ENCODE measurements at places on chromosomes 16 and 17.
A peak's percentile ranks its signal among the peaks of the same experiment; 100 is the strongest.

GRCh38 chr17:74446551-74447500 lies 14.9 kb downstream of the GPRC5C start:
- no peak for DNase-seq

GRCh38 chr17:56823848-56824247 lies 9.9 kb downstream of the C17orf67 start:
- DNase-seq, result no peak

DNA sequence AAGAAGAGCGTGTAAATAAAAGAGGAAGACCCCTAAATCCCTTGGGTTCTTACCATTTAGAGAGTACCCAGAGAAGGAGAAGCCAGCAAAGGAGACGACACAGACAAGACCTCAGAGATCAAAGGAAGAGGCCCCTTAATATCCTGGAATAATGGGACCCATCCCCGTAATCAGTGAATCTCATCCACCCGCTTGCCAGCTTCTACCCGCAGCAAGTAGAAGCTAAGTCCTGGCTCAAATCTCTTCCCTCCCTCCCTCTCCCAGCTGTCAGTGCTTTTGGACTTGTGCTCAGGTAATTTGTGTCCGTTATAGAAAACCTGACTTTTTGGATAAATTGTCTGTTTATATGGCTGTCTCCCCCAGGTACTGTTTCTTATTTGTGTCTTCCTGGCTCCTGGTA lies 1.9 kb downstream of the LYRM1 start:
- no peak for DNase-seq

- DNase-seq, result no peak
Observed at GRCh38 chr17:74078363-74078941, 125.0 kb upstream of the RPL38 start.

DNA sequence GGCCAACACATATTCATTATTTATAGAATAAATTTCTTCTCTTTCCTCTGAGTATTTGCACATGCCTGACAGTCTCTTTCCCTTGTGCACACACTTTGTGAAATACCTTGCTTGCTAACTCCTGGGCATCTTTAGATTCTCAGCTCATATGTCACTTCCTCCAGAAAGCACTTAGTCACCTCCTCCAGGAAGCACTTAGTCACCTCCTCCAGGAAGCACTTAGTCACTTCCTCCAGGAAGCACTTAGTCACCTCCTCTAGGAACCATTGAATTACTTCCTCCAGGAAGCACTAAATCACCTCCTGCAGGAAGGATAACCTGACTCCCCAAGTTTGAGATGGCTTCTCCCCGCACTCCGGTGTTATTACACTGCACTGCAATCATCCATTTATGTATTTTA lies 462.5 kb upstream of the EEF2KMT start:
- no peak for DNase-seq

- DNase-seq, result no peak
Observed at GRCh38 chr17:173166-173911, 8.1 kb downstream of the DOC2B start.

GRCh38 chr16:52563767-52564611 lies 17.0 kb upstream of the TOX3 start:
- no peak for DNase-seq

DNA sequence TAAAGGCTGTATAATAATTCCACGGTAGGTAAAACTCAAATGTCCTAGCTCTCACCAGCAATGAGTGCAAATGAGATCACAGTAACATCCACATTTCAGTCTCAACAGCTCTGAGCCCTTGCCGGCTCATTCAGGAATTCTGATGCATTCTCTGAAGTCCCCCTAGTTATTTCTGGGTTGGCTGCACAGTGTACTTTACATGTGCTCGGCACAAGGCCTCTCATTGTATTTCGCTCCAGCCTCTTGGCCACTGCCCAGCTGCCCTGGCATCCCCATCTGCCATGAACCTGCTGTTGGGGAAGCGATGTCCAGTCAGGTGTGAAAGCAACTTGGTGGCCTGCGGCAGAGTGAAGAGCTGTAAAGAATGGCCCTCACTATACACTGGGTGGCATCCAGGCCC lies 14.3 kb downstream of the PRCD start:
- no peak for DNase-seq

- no peak for DNase-seq
Observed at GRCh38 chr17:17398943-17399926, 77.6 kb upstream of the MED9 start.

DNA sequence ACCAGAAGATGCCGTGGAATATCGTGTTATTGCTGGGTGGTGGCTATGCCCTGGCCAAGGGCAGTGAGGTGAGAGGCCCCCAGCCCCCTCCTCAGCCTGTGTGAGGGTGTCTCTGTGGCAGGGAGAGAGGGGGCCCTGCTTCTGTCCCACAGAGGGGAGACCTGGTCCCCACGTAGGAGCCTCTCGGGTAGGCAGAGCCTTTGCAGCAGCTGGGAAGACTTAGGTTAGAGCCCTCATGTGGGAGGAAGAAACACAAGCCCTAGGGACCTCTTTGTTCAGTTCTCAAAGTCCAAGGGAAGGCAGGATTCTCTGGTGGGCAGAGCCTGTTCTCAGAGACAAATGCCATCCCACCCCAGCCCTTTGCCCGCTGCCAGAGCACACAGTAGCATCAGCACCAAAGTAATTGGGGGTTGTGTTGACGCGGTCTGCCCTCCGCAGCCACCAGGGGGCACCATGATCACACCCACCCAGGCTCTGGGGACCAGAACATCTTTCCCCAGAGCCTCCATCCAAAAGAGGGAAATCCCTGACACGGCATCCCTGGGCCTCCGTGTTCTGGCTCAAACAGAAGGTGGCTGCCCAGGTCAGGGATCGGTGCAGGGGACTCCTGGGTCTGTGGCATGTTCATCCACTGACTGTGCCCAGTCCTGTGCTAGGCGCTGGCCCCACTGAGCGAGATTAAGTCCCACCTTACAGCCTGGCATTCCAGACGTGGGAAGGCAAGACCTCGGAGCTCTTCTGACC lies 11.5 kb upstream of the FOXN1 start:
- peak; percentile 79 for DNase-seq

DNA sequence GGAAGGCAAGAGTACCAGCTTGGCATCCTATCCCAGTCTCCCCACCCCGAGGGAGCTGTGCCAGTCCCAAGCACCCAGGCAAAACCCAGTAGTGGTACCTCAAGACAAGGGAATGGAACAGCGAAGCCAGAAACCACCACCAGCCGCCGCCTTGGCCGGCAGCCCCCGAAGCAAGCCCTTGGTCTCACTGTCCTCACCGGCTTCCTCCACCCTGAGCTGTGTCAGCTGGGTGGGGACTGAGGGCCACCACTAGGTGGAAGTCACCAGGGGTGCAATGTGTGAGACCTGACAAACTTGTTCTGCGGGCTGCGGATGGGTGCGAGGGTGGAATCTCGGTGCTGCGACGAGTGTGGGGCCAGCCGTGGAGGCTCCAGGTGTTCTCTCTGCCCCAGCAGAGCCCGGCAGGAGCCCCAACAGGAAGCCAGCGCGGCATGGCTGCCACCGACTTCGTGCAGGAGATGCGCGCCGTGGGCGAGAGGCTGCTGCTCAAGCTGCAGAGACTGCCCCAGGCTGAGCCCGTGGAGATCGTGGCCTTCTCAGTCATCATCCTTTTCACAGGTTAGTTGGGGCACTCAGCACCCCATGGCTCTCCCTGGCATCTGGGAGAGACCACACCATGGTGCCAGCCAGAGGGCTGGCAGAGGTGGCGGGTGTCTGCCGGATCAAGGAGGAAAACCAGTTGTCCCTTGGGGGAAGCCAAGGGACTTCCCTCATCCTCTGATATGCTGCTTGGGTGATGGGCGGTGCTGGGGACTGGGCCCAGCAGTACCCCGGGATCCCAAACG lies 6.7 kb downstream of the SMIM5 start:
- no peak for DNase-seq

DNA sequence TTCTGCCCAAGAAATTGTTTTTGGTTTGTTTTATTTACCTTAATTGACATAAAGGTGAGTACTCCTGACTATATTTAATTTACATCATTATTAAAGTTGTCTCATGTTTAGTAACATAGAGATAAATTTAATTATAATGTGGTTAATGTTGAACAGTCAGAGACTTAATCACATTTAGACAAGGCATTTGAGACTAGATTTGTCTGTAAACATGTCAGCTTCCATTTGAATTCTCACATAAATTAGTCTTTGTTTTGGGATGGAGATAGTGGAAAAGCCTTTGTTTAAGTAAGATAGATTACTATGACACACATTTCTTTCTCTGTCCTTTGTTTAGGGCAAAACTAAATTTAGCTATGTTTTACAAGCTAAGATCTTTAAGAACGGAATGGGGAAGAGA lies 18.5 kb upstream of the BCAS3 start:
- DNase-seq, result no peak

GRCh38 chr16:81624760-81625543 lies 154.1 kb upstream of the PLCG2 start:
- no peak for DNase-seq

DNA sequence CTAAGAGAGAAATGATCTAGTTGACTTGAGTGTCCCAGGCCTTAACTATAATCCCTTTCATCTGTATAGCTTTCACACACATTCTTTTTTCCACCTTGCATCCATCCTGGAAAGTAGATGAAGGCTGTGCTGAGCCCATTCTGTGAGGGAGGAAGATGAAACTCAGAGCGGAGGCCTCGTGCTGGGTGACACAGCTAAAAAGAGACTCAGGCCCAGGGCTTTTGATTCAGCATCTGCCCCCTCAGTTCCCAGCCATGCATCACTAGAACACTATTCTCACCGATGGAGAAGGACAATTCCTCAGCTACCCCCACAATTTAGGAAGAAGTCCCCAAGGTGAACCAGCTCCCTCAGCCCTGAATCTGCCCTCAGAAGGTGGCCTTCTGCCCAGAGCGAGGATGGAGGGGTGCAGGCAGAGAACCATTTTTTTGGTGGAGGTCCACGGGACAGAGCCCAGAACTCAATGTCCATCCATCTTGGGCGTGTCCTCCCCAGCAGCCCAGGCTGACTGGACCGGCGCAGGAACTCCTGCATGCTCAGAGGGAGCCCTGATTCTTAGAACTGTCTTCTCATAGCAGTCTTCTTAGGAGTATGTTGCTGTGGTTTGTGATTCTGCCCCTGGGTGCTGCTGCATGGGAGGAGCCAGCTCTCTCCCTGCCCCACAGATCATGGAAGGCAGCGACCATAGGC lies 5.8 kb upstream of the MYCBPAP start:
- no peak for DNase-seq

GRCh38 chr17:43026595-43026994 lies 1.6 kb downstream of the RND2 start:
- DNase-seq, result no peak

- no peak for DNase-seq
Observed at GRCh38 chr16:87560428-87561199, 41.7 kb upstream of the JPH3 start.

DNA sequence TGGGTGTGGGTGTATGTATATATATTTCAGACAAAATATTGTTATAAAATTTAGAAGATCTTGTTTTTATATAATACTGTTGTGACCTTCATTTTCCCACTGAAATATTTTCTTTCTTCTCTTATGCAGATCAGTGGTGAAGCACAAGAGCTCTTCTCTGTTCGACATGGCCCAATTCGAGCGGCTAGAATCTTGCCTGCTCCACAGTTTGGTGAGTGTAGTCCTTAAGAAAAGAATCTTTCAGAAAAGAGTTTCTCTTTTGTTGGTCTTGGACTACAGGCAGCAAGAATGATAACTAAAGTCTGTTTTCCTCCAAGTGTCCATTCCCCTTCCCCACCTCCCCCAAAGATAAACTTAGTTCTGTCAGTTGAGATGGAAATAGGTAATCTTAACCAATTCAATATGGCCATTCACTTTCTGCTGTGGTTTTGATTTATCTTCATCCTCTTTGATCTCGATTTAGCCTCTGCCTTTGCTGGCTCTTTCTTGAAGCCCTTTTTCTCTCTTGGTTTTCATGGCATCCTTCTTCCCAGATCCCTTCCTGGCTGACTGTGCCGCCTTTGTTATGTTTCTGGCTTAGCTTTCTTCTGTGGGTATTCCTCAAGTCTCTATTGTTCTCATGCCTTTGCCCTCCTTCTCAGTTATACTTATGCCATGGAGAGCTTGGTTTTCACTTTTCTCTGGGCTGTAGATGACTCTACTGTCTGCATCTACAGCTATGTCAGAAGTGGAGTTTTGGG lies 69.6 kb downstream of the BCAS3 start:
- no peak for DNase-seq

DNA sequence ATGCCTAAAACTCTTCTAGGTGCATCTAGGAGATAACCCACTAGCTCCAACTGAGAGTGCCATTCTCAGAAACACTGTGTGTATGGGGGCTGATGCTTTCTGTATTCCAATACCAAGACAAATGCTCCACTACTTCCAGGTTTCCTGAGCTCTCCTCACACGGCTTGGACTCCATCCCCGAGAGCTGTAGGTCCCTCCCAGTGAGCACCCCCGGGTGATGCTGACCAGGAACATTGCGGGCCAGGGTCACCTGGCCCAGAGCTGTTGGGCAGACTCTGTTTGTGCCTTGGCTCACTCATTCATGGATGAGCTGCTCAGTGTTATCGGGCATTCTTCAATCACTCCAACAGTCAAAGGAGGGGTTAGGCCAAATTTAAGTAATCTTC lies 7.0 kb downstream of the CUEDC1 start:
- no peak for DNase-seq

GRCh38 chr16:86052115-86052670 lies 153.2 kb downstream of the IRF8 start:
- DNase-seq, result no peak

- DNase-seq, result no peak
Observed at GRCh38 chr17:49557312-49558024, 18.2 kb upstream of the NXPH3 start.

DNA sequence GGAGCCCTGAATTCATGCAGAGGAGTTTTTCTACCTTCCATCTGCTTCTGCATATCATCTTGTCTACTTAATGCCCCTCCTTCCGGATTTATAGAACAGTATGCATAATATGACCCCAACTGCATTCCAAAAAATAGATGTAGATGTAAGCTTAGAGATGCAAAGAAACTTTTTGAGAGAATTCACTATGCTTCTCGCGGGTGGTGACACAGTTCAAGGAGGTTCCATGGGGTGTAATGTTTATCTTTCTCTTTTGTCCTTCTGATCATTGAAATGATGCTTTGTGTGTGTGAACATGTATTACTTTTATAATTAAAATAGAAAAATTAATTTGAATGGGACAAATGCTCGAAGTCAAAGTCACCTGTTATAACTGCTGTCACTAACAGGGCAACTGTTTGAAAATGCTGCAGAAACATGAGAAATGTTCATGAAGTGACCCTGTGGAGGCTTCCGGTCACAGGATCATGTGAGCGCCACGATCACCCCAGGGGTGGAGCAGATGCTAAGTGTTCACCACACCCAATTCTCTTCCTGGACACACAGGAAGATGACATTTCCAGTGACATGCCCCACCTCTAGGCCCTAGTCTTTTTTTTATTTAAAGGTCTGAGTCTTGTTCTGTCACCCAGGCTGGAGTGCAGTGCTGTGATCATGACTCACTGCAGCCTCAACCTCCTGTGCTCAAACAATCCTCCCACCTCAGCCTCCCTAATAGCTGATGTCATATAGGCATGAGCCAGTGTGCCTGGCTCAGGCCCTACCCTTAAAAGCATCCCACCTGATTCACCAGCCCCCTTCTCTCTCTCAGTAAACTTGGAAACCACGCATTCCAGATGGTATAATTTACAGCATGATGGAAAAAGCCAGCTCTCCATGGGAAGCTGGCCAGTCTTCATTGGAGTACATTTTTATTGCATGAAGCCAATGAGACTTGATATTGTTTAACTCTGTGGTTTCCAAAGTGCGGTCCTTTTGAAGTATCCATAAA lies 21.0 kb upstream of the AGRP start:
- DNase-seq, result peak; percentile 49

All from CD4-positive, alpha-beta T cell (primary cell).